ENCODE measurements at places on chromosomes 11 and 22.

DNA sequence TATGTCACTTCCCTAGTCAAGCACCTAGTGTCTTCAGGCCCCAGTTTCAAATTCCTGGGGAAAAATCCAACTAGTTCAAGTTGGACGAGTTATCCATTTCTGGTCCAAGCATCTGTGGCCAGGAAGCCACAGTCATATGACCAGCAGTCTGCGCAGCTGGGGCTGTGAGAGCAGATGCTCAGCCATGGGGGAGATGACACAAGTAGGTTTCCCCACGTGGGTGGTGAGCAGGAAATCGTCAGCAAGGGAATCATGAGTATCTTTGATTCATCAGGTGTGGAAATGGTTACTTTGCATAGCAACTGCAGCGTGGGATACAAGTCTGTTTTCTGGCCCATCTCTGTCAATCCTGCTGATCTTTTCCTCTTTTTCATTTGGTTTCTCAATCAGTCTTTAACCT is 185.3 kb downstream of the C11orf91 start:
- no peak for DNase-seq

GRCh38 chr22:41146573-41146972 is 54.2 kb downstream of the EP300 start:
- DNase-seq = no peak

- no peak for DNase-seq
These were observed 9.8 kb downstream of the IL17REL start for GRCh38 chr22:50002791-50003190.

DNA sequence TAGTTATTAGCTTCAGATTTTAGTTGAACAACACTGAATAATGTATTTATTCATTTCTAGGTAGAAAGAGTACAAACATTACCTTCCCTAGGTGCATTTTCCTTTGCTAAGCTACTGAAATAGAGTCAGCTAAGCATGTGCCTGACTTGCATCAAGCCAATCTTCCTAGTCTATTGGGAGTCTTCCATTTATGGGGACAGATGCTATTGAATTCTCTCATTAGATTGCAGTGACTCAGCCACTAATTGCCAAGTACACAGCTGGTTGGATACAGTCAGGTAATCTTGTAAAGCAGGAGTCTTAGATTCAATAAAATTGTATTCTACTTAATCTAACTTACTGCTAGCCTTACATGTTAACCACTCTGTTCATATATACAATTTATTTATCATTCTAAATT is 55.2 kb upstream of the RPS13 start:
- no peak for DNase-seq

DNA sequence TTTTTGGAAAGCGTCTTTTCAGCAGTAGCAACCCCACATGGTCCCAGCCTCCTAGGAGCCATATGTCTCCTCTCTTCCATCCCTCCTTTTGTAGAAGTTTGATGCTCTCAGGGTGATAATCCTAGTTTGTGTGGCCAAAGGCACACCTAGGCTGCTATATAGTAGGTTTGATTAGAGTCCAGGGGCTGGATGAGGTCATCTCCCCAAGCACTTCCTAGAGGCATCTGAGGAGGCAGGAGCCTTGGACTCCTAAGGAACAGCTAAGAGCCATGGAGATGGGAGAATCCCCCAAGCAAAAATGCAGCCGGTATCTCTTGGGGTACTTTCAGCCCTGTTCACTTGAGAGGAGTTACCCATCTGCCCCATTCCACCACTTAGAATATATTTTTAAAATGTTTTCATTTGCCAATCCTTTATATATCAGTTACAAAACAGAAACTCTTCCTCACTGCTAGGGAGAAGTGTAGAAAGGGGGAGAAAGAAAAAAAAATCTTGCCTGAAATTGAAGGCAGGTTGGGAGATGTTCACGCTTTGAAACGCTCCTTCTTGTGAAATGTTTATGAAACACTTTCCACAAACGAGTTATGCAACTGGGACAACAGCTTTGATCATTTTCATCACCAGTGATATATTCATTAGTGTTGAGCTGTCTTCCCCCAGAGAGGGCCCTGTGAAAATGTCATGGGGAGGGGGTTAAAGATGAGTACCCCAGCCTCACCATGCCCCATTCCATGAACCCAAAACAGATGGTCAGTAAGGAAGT is 31.9 kb upstream of the TLCD5 start:
- DNase-seq = no peak

GRCh38 chr11:108069947-108070346 is 51.4 kb upstream of the ACAT1 start:
- DNase-seq = no peak

GRCh38 chr22:36358533-36359469 is 29.0 kb downstream of the MYH9 start:
- no peak for DNase-seq

DNA sequence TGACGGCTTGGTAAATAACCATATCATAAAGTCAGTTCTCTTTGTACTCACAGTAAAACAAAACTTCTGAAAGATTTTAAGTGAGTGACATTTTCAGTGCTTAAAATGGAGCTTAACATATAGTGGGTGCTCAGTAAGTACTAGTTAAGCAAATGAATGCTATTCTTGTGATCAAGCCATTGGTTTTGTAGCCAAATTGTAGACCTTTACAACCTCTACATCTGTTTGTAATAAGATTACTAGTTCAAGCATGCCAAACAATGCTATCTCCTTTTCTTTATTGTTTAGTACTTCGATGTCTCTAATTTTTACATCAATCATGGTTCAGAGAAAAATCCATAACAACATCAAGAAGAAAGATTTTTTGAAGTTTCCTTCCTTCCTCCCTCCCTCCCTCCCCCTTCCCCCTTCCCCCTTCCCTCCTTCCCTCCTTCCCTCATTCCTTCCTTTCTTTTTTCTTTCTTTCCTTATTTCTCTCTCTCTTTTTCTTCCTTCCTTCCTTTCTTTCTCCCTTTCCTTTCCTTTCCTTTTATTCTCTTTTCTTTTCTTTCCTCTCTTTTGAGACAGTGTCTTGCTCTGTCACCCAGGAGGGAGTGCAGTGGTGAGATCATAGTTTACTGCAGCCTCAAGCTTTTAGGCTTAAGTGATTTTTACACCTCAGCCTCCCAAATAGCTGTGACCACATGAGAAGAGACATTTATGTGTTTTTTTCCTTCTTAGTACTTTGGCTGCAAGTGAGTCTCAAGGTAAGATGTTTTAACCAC is 5.7 kb upstream of the OR51B4 start:
- no peak for DNase-seq

- DNase-seq = no peak
These were observed 574.8 kb downstream of the JRKL start for GRCh38 chr11:96964661-96965060.

DNA sequence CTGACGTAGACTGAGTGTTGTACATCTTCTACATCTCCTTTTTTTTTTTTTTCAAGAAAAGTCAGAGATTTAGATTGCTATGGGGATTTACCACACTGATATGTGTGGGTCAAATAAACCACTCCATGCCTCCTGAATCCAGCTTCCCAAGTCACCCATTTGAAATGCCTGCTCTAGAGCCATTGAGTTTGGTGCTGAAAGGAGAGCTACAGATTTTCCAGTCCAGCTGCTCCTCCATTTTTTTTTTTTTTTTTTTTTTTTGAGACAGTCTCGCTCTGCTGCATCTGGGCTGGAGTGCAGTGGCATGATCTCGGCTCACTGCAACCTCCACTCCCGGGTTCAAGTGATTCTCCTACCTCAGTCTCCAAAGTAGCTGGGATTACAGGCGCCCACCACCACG is 115.2 kb upstream of the TIMP3 start:
- DNase-seq = no peak

GRCh38 chr11:33893711-33894397 is 2.0 kb upstream of the LMO2 start:
- DNase-seq = no peak

- DNase-seq = no peak
These were observed 8.3 kb downstream of the GAS2 start for GRCh38 chr11:22674470-22675439.

GRCh38 chr11:46478196-46478595 is 86.6 kb upstream of the CHRM4 start:
- no peak for DNase-seq

DNA sequence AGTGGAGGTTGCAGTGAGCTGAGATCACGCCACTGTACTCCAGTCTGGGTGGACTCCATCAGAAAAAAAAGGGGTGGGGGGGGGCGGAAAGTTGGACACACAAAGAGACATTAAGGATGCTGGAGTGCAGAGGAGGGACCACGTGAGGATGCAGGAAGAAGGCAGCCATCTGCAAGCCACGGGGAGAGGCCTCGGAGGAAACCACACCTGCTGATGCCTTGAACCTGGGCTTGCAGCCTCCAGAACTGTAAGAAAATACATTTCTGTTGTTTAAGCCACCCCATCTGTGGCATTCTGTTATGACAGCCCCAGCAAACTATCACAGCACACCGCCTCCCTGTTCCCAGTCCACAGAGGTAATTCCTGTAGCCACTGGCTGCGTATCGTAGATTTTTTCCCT is 9.2 kb upstream of the STIP1 start:
- no peak for DNase-seq

DNA sequence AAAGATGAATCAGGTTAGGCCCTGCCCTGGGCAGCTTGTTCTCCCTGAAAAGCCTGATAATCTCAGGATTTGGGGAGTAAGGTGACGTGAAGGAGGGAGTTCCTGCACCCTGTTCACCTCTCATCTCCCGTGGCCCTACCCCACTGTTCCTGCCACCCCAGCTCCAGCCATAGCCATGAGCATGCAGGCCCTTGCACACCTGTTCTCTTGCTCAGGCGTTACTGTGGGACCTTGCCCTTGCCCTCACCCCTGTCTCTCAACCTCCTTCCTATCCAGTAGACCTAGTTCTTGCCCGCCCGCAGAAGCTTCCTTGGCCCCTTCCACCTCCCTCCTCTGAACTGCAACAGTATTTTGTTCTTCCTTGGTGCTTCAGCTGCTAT is 15.0 kb downstream of the TSKU start:
- DNase-seq = no peak

- DNase-seq = no peak
These were observed 40.9 kb upstream of the ETS1 start for GRCh38 chr11:128628325-128628673.

DNA sequence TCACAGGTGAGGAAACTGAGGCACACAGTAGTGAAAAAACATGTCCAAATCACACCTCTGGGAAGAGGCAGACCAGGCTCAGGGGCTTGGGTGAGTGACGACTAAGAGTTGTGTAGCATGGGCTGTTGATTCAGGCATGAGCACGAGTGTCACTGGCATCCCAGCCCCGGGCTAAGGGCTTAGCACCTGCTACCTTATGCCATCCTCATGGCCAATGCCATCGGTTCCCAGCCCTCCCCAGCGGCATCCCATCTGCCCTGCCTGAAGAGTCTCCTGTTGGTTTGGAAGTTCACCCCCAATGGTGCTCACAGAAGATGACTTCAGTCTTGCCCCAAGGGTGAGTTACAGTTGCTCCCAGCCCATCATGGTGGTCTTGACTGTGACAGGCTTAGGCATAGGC is 22.4 kb downstream of the MB start:
- no peak for DNase-seq

GRCh38 chr11:73507086-73507485 is 90.8 kb downstream of the FAM168A start:
- DNase-seq = no peak

DNA sequence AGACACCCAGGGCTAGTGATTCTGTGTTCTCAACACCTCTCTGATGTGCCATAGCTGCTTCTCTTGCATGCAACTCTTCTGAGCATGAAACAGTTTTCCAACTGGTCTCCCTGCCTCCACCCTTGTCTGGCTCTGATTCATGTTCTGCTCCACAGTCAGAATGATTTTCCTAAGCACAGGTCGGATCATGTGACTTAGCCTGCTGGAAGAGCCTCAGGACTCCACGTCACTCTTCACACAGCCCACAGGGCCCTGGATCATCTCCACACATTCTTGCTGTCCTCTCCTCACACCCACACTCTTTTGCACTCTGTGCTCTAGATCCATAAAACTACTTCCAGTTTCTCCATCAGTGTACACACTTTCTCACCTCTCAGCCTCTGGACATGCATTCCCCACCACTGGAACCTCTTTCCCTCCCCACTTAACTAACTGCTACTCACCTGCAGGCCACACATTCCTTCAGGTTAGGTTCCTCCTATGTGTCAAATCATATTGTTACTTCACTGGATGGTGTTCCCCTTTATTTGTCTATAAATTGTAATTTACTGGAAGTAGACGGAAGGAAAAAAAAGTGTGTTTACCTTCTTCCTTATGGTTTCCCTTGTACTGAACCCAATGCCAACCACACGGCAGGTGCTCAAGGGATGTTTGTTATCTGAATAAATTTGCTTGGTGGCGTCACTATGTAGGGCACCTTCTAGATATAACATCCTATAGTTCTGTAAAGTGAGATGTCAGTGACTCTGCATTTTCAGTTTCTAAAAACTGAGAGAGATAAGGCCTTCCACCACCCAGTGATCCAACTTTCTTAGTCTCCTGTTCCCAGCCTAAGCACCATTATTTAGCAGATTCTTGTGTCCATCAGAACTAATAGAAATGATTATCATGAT is 133.7 kb downstream of the ETS1 start:
- no peak for DNase-seq

- no peak for DNase-seq
These were observed 12.7 kb upstream of the FOLH1 start for GRCh38 chr11:49221112-49221511.

GRCh38 chr11:69344570-69345145 is 50.7 kb downstream of the MYEOV start:
- no peak for DNase-seq

DNA sequence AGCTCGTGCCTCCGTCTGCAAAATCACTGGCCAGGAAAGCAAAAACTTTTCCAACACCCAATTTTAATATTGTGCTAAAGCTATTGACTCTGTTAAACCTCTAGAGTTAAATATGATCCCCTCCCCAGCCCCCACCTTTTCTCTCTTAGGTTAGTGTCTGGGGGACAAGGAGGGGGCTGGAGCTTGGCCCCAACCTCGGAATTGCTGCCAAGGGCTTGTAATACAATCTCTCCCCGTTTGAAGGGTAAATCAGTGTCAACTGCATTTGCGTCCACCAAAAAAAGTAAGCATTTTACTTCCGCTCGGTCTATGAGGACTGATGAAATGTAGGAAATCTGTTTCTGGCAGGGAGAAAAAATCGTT is at the start of gene GAS2:
Gene GAS2 (plus strand): TSS at position 287 of the 363 bp plus-strand sequence. CDS start 8,259 bp downstream, outside the sequence.
- no peak for DNase-seq

DNA sequence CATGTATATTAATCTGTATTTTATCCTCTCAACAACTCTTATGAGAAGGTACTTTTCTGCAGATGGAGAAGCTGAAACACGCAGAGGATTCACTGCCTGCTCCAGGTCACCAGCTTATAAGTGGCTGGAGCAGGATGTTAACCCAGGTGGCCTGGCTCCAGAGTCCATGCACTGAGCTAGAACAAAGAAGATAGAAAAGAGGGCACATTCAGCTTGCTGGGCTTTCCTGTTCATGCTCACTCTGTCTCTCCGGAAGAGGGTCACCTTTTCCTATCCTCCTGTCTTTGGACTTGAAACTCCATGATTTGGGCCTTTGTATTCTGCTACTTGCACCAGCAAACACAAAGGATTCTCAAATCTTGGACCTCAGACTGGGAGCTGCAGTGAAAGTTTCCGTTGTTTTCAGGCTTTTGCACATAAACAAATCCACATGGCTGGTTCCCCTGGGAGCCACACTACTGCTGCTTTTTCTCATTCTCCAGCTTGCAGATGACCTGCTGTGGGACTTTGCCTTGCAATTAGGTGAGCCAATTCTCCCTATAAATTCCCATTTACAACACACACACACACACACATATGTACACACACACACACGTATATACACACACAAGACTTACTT is 117.3 kb upstream of the GRK3 start:
- no peak for DNase-seq

GRCh38 chr11:12472401-12473005 is 95.1 kb downstream of the PARVA start:
- DNase-seq = no peak

Data from NCI-H187 treated with DMSO at 0.1 percent for 48 hours (cell line).